Activated T-helper 17 cell treated with anti-CD3 and anti-CD28 coated beads, Interleukin-2, amount 50 U/mL, for 72 hours (primary cell): ENCODE measurements at places on chromosomes 7 and 10.
A peak's percentile ranks its signal among the peaks of the same experiment; 100 is the strongest.

DNA sequence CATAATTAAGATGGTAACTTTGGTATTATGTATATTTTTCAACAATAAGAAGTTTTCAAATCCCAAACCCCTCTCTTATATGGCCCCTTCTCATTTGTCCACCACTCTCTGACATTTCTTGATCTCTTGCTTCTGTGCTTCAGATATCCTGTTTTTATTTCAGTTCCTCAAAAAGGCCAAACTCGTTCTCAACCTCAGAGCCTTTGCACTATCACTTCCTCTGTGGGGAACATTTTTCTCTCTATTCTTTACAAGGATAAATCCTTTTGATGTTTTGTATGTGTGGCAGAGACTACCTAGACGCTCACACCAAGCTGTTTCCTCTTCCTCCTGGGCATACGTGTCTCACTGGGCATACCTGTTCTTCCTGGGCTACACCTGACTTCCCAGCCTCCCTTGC is 54.2 kb upstream of the FRMD4A start:
- H3K4me3 ChIP-seq, result peak overlapping the region; percentile 25
- H3K27me3 ChIP-seq, result peaks cover 26% of the 10 kb centered on the region
- H3K36me3 ChIP-seq, result peaks cover 2% of the 10 kb centered on the region
- no peak for ATAC-seq
- peaks cover 35% of the 10 kb centered on the region for H3K4me1 ChIP-seq

DNA sequence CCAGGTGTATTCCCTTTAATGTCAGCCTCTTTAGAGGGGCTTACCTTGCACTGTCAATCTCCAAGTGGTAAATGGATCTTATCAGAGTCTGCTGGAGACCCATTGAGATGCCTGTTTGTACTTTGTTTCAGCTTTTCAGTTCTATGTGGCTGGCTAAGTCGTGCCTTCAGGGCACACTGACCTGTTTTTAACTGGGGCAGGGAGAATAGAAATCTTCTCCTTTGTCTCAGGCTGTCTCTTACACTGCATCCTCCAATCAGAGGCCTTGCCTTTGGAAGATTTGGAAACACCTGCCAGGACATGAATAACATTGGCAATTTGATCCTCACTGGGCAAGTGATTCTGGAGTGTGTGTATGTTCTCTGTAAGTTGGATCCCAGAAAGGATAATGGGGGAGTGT is 65.0 kb downstream of the POU6F2 start:
- H3K27me3 ChIP-seq, result peaks cover 8% of the 10 kb centered on the region
- no peaks in the 10 kb centered on the region for H3K36me3 ChIP-seq
- no peak overlapping the region for H3K27ac ChIP-seq
- no peak overlapping the region for H3K4me3 ChIP-seq
- H3K4me1 ChIP-seq, result no peaks in the 10 kb centered on the region
- no peak for ATAC-seq

GRCh38 chr7:114468844-114469243 is 54.2 kb downstream of the FOXP2 start:
- H3K4me3 ChIP-seq, result no peak overlapping the region
- no peak overlapping the region for H3K27ac ChIP-seq
- H3K36me3 ChIP-seq, result no peaks in the 10 kb centered on the region

- no peaks in the 10 kb centered on the region for H3K36me3 ChIP-seq
- no peak overlapping the region for H3K4me3 ChIP-seq
- no peaks in the 10 kb centered on the region for H3K4me1 ChIP-seq
- no peak overlapping the region for H3K27ac ChIP-seq
- H3K27me3 ChIP-seq, result no peaks in the 10 kb centered on the region
- ATAC-seq, result no peak
Observed at GRCh38 chr10:107971411-107971810, 806.9 kb upstream of the SORCS1 start.

GRCh38 chr10:44636625-44637024 is 251.7 kb upstream of the CXCL12 start:
- ATAC-seq, result no peak
- no peak overlapping the region for H3K4me3 ChIP-seq
- H3K27ac ChIP-seq, result no peak overlapping the region
- peaks cover 8% of the 10 kb centered on the region for H3K27me3 ChIP-seq
- H3K4me1 ChIP-seq, result no peaks in the 10 kb centered on the region

GRCh38 chr10:44859546-44860285 is 51.4 kb upstream of the TMEM72 start:
- no peak overlapping the region for H3K27ac ChIP-seq
- ATAC-seq, result no peak
- H3K4me3 ChIP-seq, result no peak overlapping the region
- no peaks in the 10 kb centered on the region for H3K36me3 ChIP-seq
- H3K4me1 ChIP-seq, result peaks cover 4% of the 10 kb centered on the region

DNA sequence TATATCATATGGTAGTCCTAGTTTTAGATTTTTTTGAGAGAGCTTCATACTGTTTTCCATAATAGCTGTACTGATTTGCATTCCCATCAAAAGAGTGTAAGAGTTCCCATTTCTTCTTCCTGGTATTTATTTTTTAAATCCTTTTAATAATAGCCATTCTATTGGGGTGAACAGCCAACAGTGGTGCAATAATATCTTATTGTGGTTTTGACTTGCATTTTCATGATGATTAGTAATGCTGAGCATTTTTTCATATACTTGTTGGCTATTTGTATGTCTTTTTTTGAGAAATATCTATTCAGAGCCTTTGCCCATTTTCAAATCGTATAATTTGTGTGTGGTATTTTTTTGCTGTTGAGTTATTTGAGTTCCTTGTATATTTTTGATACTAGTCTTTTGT is 167.4 kb downstream of the FZD1 start:
- no peaks in the 10 kb centered on the region for H3K36me3 ChIP-seq
- no peak overlapping the region for H3K27ac ChIP-seq
- H3K4me1 ChIP-seq, result no peaks in the 10 kb centered on the region
- ATAC-seq, result no peak
- no peaks in the 10 kb centered on the region for H3K27me3 ChIP-seq

- H3K27me3 ChIP-seq, result no peaks in the 10 kb centered on the region
- peak overlapping the region; percentile 50 for H3K27ac ChIP-seq
- ATAC-seq, result peak; percentile 47
- no peak overlapping the region for H3K4me3 ChIP-seq
- no peaks in the 10 kb centered on the region for H3K36me3 ChIP-seq
Observed at GRCh38 chr7:106418094-106418493, 133.3 kb upstream of the NAMPT start.
